NCI-H1048 (cell line): ENCODE measurements at places on chromosomes 1 and 21.

- no peak for DNase-seq
These were observed 27.9 kb upstream of the EFHD2 start for GRCh38 chr1:15381805-15382204.

DNA sequence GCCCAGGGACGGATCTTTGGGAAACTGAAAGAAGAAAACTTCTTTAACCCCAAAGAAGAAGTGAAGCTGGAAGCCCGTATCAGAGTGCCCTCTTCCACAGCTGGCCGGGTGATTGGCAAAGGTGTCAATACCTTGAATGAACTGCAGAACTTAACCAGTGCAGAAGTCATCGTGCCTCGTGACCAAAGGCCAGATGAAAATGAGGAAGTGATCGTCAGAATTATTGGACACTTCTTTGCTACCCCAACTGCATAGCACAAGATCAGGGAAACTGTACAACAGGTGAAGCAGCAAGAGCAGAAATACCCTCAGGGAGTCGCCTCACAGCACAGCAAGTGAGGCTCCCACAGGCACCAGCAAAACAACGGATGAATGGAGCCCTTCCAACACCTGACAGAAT, 114.0 kb downstream of the NBPF12 start:
- no peak for DNase-seq

DNA sequence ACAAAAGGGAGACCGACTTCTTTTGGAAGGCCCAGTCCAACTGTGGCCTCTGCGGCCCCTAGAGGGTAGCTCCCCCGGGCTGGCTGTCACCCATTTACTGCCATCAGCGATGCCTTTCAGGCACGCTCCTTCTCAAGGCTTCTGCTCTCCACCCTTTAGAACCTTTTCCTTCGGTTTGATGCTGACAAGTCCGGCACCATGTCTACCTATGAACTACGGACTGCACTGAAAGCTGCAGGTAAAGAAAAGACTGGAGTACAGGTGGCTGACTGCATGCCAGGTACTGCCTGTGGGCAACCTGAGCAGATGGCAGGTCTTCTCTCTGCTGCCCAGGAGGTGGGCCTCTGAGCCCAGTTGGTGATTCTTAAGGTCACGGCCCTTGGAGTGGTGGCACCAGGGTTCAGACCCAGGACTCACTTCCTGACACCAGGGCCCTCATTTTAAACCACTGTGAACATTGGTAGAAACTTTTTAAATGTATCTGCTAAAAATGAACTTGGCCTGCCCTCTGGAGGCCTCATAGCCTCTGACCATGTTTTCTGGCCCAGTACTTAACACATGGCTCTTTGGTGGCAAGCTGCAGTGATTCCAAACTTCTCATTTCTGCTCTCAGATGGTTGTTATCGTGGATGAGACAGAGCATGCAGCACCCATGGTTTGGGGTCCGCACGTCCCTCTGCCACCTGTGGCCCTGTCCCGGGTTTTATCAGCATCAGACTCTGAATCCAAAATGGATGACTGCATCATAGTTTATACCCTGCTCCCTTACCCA, 45.7 kb downstream of the CAPN9 start:
- no peak for DNase-seq

DNA sequence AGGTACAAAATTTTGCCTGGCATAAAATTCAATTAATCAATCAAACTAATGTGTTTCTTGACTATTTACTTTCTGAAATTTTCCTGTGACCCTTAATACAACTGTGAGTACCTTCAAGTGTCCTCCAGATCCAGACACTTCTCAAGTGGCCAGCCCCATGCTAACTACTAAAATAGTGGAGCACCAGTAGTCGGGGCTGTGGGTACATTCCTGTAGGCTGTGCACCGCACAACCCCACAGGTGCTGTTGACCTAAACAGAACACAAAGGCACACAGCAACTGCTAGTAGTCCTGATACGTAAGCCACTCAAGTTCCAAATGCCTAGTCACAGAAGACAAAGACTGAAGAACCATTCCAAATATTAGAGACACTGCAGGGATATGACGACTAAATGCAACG, 36.6 kb downstream of the TMEM50B start:
- DNase-seq: no peak

DNA sequence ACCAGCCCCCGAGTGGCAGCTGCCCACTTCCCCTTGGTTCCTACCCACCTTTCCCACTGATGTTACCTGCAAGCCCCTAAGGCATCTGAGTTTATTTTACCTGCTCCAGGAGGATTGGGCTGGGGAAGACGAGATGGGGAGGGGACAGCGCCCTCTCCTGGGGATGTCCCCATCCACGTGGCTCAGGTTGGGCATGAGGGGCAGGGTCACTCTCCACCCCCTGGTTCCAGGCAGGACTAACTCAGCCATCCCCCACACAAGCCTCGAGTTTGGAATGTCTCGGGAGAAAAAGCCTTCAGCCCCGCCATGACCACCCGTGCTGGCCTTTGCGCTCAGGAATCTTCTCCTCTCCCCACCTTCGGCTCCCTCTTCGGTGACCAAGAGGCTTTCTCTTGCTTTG, 90.0 kb downstream of the ARHGEF10L start:
- no peak for DNase-seq

DNA sequence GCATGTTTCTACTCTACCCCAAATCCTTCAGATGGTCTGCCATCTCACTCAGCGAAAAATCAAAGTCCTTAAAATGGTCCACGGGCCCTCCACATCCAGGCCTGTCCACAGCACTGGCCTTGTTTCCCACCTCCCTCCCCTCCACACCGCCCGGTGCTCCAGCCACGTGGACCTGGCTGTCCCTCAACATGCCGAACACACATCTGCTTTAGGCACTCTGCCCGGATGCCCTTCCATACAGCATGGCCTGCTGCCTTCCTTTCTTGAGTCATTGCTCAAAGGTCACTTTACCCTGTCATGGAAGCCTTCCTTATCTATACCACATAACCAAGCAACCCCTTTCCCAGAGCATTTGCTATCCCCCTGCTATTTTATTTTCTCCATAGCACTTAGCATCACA, 143.0 kb downstream of the DNM3 start:
- no peak for DNase-seq
